ENCODE measurements at places on chromosomes 16 and 17. TPM values are rescaled to one million over a fixed set of nuclear protein-coding genes. Genes with fewer than 3 reads are reported as not detected.
A peak's percentile ranks its signal among the peaks of the same experiment; 100 is the strongest.

The TMEM100 gene
- total RNA-seq: 1.7 TPM

The MYH8 gene
- total RNA-seq: not detected

The TNP2 gene
- total RNA-seq: not detected

DNA sequence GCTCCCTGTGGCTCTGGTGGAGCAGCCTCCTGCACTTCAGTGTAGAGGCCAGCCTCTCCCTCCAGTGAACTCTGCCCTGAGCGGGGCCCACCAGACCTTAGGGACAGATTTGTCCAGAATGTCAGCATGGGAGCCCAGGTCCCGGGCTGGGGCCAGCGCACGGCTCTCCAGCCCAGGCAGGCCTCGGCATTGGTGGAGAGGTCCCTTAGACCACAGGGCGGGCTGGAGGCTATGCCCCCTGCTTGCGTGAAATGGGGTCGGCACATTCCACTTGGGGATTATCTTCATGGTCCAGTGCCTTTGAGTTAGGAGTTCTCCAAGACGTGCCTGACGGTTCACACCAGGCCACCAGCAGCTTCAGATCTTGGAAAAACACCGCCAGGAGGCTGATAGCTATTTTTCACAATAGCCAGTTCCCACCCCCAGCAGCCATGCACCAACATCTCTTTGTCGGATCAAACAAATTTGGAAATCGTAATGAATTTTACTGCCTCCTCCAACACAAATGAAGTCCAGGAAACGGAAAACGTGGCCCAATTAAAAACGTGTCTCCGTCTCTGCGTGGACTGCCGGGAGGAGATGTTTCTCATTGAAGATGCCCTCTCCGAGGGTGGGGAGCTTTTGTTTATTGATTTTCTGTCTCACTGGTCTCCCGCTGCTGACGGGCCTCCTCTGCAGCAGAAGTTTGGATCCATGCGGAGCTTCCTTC lies 110.0 kb upstream of the CIBAR2 start:
- no peak for DNase-seq

- DNase-seq: peak; percentile 44
Observed at GRCh38 chr16:50306287-50306686, 39.9 kb downstream of the ADCY7 start.

GRCh38 chr17:67717192-67717623 lies 528 bp upstream of the NOL11 start:
- no peak for DNase-seq

- DNase-seq: no peak
Observed at GRCh38 chr16:72241008-72241407, 69.1 kb upstream of the PMFBP1 start.
